SK-N-SH treated with all-trans-retinoic acid at 6 μM for 48 hours (cell line): ENCODE measurements at places on chromosomes 2 and 18.

DNA sequence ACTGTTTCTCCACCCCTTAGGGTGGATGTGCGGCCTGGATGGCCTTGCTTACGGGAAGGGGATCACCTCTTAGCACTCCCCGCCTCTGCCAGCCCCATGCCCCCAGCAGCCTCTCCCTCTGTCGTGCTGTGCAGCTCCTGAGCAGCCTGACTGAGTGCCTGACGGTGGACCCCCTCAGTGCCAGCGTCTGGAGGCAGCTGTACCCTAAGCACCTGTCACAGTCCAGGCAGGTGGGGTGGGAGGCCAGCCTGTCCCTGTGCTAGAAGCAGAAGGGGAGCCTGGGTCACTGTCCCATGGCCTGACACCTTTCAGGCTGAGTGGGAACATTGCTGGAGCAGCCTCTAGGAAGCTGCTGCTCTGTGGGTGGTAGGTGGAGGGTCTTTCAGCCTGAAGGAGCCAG, 5.2 kb downstream of the TMEM214 start:
- ATAC-seq = no peak

DNA sequence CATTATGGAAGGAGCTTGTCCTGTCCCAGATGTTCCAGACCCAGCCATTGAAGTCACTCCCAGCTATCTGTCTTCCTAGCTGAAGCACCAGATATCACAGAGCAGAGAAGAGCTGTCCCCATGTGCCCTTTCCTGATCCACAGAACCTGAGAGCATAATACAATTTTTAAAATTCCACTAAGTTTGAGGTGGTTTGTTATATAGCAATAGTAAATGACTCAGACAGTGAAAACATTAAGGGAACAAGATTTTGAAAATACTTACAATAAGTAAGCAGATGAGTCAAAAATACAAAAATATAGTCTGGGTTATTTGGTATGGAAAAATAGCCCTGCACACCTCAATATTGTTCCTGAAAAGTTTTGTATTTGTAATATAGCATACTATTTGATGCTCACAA, 85.8 kb upstream of the GLS start:
- ATAC-seq = peak; percentile 39; the same call in 2 of the 3 replicates

DNA sequence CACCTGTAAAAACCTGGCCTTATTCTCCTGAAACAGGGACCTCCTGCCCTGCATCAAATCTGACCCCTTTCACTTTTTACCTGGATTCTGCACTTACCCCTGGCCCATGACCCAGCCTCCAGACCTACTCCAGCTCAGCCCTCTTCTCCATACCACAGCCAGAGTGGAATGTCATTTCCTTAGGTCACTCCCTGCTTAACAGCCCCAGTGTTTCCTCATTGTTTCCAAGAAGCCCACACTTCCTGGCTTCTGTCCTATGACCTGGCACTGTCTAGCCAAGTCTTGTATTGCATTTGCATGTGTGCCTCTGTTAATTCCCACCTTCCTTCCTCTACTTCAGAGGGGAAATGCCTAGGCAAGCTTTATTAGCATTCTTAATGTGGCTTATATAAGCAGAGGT, 51.4 kb upstream of the TRIB2 start:
- ATAC-seq = no peak

DNA sequence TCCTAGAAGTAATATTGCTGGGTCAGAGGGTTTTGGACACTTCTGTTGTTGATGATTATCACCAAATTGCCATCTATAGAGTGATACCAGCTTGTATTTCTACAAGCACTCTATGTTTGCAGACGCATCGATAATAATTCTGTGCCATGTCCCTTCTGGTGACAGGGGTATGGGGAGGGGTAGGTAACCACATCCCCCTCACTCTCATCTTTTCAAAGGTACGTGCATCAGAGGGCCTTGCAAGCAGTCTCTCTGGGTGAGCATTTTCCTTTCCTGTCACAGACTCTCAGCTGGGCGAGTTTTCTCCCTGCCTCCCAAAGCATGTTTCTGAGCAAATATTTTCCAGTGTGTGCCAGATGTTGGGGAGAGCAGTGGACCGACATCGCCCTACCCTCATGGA, 98.0 kb downstream of the SMAD7 start:
- ATAC-seq = no peak

GRCh38 chr18:48941672-48942071, 9.1 kb downstream of the SMAD7 start:
- no peak for ATAC-seq

- ATAC-seq = no peak
Observed at GRCh38 chr2:41020358-41020757, 568.5 kb upstream of the SLC8A1 start.

GRCh38 chr2:160200921-160201320, 849 bp upstream of the ITGB6 start:
- ATAC-seq = no peak

- no peak for ATAC-seq
Observed at GRCh38 chr2:203894262-203894661, 26.7 kb downstream of the CTLA4 start.

DNA sequence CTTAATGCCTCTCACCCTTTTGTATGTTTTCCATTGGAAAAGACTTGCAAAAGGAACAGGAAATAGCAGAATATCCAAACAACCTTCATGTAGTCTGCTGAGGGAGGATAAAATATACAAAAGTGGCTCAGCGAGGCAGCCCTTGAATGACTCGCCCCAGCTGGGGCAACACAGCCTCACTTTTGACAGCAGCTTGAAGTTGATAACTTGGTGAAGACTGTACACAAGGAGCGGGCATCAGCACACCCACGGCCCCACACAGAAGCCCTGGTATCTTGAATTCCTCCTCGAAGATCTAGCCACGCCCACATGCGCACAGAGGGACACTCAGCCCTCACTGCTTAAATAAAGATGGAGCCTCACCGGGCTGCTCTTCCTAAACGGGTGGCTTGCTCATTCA, 161.0 kb downstream of the IRS1 start:
- ATAC-seq = no peak

- ATAC-seq = peak; percentile 33; the same call in 1 of the 3 replicates
Observed at GRCh38 chr2:108029496-108029895, 43.2 kb downstream of the SLC5A7 start.

DNA sequence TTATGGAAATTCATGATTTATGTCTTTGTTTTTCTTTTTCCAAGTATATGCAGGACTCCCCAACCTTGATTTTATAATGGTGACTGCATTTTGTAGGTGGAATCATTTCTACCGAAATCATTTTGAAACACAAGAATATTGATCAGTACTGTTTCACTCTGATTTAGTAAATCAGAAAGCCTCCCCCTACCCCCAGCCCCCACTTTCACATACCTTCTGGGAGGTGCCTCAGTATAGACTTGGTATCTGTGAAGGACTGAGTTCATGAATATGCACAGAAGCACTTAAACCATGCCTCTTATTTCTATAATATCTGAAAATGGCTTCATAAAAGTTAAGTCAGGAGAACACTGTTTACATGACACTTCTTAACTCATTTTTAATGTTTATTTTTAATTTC, 147.7 kb downstream of the AGPS start:
- no peak for ATAC-seq

DNA sequence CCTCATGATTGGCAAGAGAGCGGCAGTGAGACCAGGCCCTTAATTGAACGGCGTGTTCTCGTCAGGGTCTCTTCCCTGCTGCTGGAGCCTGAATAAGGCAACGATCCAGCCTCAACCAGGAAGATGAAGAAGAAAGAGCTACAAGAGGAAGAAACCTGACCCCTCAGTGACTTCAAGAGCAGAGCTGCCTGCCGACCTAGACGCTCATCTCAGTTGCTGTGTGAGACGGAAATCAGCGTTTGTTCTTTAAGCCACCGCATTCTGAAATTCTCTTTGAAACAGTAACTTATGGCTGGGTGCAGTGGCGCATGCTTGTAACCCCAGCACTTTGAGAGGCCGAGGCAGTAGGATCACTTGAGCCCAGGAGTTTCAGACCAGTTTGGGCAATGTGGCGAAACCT, 29.6 kb upstream of the KCNG3 start:
- no peak for ATAC-seq

GRCh38 chr18:9914584-9915290, 921 bp downstream of the VAPA start:
- peak; percentile 14 for ATAC-seq

DNA sequence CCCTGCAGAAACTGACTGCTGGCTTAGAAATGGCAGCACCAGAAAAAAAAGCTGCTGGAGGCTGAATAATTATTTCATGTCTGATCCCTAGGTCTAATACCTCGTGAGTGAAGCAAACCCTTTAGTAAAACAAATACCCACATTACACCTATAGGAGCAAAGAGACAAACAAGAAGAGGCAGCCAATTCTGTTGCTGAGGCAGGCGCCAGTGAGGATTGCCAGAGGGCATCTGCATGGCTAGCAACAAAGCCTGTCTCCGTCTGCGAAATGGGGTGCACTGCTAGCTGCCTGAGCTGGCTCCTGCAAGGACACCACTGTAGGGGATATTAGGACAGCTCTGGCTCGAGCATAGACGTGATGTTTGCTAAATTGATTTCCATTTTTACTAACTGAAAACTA, 509.7 kb downstream of the TDRD15 start:
- ATAC-seq = peak; percentile 70; the same call in 2 of the 3 replicates

GRCh38 chr18:57585855-57586250, 649 bp downstream of the FECH start:
- peak; percentile 7 for ATAC-seq

DNA sequence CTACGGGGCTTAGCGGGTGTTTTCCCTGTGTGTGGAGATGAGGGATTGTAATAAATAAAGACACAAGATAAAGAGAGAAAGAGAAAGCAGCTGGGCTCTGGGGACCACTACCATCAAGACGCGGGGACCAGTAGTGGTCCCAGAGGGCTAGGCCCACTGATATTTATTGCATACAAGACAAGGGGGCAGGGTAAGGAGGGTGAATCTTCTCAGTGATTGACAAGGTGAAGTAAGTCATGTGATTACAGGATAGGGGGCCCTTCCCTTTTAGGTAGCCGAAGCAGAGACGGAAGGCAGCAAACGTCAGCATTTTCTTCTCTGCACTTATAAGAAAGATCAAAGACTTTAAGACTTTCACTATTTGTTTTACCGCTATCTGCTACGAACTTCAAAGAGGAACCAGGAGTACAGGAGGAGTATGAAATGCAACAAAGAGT, 4.5 kb upstream of the GAL3ST2 start:
- ATAC-seq = no peak

- ATAC-seq = no peak
Observed at GRCh38 chr2:64459575-64459974, 5.6 kb downstream of the LGALSL start.

DNA sequence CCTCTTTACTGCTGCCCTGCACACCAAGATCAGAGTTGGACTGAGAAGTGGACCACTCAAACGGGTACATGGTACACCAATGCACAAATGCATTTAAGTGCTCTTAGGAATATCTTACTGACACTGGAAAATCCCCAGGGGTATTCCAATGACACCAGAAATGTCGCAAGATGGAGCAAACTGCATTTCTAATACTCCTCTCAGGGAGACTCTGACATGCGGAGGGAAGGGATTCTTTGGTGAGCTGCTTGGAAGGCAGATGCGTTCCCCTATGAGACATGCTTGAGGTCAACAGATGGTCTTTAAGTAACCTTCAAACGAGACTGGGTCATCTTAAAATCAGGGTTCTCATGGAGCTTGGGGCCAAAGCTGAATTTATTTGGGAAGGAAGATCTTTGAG, 521.8 kb upstream of the TCF4 start:
- no peak for ATAC-seq

DNA sequence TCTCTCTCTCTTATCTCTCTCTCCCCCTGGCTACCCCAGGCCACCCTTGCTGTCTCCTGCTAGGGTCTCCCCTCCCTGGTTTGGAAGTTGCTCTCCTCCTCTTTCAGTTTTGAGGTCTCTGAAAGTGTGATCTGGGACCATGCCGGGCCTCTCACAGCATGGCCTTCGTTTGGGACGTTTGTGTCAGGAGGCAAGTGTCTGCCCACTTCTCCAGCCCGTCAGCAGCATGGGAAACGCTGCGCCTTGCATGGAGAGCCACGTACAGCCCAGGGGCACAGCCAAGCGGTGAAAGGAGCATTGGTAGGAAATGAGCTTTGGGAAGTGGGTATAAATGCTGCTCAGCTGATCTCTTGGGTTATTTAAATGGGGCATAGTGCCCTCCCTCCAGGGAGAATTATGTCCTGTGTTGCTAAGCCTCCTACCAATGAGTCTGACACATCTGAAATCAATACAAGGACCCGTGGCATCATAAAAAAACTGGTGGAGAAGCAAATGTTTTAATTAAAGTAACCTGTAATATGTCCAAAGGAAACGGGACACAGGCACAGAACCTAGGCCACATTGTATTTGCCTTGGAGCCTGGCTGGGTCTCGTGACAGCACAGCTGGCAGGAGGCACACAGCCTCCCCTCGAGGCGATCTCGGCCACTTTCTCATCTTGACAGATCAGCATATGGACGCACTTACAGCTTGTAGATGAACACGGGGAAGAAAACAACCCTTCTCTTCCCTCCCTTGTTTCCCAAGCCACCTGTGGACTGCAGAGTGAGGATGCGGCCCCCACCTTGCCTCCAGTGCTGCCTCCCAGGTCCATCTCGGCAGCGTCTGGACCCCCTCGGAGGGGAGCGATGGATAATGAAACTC, 72.7 kb downstream of the SH3RF3 start:
- no peak; the same call in 2 of the 3 replicates for ATAC-seq

GRCh38 chr18:55249550-55249949, 290.3 kb upstream of the CCDC68 start:
- ATAC-seq = no peak

- no peak for ATAC-seq
Observed at GRCh38 chr2:128557831-128558241, 239.2 kb upstream of the HS6ST1 start.

DNA sequence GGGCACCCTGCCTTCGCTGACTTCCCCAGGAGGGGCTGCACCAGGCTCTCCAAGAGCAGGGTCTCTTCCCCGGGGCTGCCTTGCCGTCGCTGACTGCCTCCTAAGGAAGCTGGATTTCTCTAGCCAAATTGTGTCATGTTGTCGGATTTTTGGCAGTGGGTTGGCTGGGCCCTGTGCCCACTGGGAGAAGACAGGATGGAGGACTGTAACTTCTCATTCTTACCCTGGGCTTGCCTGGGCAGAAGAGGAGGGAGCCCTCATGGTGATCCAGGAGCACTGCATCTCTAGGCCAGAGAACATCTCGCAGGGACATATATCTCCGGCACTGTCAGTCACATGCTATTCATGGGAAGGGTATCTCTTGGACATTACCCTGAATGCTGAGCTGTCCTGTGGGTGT, 6.3 kb downstream of the MYO7B start:
- no peak for ATAC-seq

DNA sequence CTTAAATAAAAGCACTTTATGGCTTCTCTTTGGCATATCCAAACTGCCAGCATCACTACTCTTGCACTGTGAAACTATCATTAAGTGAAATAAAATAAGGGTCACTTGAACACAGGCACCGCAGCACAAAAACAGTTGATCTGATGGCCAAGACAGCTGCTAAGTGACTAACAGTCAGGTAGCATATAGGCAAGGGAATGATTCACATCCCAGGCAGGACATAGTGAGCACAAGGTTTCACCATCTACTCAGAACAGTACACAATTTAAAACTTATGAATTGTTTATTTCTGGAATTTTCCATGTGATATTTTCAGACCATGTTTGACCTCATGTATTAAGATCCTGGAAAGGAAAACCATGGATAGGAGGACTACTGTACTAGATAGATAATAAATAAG, 214.2 kb downstream of the MREG start:
- no peak for ATAC-seq

GRCh38 chr18:78699499-78699898, 280.1 kb upstream of the SALL3 start:
- ATAC-seq = no peak
